Stimulated activated CD4-positive, alpha-beta T cell treated with anti-CD3 and anti-CD28 coated beads, Interleukin-2, amount 100 ng/mL, for 4 hours (primary cell): ENCODE measurements at places on chromosomes 11 and 22.

DNA sequence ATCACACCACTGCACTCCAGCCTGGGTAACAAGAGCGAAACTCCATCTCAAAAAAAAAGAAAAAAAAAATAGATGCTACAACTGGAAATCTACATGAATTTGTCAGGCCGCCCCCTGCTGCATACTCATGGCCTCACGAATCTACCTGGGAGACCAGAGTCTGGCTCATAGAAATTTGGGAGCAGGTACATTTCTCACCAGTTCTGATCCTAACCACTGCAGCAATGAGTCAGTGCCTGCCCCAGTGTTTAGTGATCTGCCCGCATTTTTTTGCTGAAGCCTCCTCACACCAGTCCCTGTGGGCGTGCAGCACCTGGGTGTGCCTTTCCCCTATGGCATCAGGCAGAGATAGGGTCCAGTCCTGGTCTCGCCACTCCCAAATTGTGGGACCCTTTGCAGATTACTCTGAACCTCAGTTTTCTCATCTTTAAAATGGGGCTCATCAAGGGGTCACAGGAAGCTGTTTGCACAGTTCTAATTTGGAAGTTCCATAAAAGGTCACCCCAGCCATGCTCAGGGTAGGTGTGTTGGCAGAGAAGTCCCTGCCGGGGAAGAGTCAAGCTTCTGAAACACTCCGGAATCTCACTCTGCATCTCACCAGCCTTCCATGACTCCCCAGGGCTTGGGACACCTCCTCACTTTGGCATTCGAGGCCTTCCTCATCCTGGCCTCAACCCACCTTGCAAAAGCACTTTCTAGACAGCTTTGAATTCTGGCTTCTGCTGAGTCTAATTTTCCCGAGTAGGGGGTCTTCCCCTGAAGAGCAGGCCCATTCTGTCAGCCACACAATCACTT lies 39.3 kb upstream of the LINC01488 start:
- no peak for DNase-seq

DNA sequence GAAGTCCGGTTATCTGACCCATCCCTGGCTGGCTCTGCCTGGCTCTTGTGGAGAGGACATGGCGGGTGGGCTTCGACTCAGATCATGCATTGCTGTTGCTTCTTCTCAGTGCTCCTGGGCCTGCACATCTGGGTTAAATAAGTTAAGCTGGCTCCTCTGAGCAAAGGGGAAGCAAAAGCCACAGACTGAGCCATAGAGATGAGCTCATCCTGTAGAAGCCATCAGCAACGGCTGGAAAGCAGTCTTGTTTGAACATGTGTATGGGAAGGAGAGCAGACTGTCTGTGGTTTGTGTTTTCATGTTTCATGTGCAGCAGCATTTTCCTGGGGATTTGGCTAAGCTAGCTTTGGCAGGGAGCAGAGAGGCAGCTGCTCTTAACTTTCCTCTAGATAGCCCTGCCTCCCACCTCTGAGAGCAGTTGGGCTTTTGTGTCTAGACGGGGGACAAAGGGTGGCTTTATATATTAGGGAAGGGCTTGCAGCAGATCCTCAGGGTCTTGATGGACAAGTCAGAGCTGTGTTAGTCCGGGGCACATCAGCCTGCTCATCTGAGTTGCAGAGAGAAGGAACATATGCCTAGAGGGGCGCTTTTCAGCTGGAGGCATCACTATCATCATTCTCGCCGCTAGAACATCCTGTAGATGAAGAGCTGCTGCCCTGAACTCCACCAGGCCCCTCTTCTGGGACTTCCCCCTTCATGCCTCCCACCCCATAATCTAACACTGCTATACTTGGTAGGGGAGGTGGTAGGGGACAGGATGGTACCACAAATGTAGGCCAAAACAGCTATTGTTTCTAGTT lies 14.9 kb downstream of the DCPS start:
- no peak for DNase-seq

DNA sequence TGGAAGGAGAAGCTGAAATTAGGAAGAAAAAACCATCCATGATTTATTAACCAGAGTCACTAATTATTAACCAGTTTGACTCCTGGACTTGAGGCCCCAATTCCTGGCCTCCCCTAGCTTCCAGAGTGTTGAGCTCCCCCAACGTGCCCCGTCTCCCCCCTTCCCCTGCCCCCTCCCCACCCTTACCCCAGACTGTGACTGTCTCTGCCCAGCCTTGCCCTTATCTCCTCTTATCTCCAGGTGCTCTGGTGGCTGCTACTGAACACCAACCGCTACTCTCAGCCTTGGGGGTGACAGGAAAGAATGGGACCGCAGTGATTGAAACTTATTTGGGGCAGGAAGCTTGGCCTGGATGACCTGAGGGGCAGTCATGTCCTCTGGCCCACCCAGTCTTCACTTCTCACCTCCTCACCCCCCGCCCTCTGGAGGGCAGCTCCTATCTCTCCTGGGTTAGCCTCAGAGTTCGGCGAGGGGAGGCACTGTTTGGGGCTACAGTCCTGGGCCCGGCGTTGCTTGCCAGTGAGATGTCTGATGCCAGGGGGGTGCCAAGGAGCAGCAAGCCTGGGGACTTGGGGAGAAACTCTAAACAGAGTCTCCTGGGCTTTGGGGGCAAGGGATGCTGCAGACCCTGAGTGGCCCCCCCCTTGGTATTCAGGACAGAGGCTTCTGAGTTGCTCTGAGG lies 15.5 kb downstream of the NECTIN1 start:
- no peak for DNase-seq

DNA sequence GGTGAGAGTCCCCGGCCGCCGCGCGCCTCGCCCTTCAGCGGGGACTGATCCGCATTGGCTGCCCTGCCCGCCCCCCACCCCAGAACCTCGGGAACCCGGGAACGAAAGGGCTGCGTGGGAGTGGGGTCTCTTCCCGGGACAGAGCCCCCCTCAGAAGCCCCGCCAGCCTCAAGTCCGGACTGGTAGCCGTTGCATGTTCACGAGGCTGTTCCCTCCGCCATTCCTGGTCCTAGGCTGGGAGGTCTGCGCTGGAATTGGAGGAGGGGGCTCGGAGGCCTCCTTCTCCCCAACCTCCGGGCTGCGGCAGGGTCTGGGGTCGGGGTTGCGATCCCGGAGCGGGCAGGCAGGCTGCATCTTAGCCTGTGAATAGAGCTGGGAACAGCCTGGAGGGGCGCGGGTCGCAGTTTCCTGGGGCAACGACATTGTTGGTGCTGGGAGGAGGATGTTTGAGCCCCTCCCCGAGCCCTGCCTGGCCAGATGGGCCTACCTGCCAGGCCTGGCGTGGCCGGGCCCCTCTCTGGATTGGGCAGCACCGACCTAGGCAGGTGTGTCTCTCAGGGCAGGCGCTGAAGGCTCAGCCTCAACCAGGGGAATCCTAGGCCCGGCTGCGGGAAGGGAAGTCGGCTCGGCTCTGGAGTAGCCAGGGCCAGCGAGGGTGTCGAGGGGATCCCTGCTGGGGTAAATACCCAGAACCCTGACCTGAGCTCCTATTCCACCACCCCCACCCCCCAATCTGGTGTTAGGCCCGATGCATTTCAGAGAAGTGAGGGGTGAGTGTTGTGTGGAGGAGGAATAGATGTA lies 670 bp downstream of the MAPK8IP1 start:
- DNase-seq = no peak

DNA sequence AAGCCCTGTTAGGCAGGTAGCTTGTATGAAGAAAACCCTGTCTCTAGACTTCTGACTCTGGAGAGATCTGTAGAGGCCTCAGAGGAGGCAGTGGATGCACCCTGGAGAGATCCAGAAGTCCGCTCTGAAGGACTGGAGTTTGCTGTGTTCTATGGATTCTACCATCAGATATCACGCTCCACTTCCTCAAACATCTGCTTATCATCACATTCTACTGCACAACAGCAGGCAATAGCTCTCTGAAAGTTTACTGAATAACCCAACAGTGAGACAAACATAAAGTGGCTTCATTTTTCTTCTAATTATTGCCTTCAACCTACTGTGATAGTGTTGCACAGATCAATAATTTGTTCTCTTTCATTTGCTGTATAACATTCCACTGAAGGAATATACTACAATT lies 59.0 kb upstream of the OR9Q1 start:
- DNase-seq = no peak

DNA sequence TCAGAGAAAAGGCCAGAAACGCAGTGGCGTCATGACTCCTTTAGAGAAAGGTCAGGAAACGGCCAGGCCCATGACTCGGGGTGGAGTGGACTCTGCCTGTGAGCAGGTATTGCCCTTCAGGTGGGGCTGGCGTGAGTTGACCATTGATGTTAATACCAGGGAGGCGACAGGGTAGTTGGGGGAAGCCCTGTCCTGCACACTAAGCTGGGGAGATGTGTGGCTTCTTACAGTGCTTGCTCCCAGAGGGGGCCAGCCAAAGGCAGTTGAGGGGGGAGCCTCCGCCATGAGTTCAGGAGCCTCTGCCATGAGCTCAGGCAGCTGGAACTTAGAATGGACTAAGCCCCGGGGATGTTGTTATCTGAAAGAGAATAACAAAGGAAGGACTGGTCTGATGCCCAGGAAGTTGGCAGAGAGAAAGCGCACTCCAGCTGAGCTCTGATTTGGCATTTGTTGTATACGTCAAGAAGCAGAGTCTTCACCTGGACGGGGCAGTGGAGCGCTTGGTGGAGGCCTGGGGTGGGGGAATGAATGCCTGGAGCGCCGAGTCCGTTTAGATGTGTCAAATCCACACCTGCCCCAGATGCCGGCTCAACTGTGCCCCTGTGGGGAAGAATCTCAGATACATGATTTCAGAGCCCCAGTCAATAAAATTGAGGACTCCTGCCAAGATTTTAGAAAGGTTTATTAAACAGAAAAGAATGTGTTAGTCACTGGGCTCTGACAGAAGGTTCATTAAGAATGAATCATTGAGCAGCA lies 222.5 kb downstream of the TBC1D22A start:
- DNase-seq = no peak

DNA sequence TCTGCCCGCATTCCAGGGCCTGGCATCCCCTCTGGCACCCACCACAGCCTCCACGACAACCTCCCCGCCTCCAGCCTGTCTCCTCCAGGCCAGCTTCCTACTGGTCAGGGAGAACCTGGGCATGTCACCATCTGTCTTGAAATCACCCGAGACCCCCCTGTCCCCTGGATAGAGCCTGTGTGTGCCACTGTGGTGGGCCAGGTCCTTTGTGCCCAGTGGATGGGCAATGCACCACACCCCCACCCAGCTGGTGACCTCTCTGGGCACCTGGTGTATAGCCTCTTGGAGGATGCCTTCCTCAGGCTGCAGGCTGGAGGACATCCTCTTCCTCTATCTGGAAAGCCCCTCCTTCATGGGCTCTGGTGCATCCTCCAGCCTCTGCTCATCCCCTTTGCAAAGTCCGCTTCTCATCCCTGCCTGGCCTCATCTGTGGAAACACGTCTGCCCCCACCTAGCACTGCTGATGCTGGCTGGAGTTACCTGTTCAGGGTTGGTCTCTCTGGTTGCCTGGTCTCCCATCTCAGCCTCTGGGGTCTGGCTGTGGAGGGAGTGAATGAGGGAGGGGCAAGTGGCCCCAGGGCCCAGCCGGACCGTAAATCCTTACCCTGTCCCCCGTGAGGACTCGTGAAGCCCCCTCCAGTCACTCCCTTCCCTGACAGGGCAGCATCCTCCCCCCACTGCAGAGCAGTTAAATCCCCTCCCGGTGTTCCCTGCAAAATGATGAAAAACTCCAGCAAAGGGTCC lies 589.6 kb downstream of the TBC1D22A start:
- DNase-seq = no peak

DNA sequence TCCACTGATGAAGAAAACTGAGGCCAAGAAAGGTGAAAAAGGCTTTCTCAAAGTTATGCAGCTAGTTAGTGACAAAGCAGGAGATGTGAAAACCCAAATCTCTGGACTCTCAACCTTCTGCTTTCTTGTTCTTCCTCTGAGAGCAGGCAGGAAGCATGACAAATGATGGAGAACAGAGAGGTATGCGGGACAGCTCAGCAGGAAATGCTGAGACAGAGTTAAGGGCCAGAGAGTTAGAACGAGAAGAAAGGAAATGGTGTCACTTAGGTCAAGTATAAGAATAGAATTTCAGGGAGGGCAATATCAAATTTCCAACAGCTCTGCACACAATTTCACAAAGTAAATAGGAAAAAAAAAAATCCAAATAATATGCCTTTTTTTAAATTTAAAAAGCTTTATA lies 67.6 kb upstream of the ARHGAP42 start:
- DNase-seq = no peak

GRCh38 chr11:110587972-110588371 lies 124.3 kb downstream of the ARHGAP20 start:
- DNase-seq = no peak

DNA sequence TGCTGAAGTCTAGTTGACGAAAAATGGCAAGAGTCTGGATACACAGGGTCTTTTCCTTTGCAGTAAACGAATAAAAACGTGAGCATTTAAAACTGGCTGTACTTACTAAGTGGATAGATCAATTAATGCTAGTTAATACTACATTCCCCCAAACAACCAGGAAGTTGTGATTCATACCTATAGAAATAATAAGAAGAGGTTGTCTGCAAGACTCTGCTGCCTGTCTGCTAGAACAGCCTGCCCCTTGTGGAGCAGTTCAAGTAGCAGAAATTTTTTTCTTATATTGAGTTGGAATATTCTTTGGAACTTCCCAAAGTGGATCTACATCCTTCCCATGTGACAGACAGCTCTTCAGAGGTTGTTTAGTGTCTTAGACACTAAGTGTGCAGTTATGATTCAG lies 86.8 kb downstream of the TEAD1 start:
- DNase-seq = no peak

DNA sequence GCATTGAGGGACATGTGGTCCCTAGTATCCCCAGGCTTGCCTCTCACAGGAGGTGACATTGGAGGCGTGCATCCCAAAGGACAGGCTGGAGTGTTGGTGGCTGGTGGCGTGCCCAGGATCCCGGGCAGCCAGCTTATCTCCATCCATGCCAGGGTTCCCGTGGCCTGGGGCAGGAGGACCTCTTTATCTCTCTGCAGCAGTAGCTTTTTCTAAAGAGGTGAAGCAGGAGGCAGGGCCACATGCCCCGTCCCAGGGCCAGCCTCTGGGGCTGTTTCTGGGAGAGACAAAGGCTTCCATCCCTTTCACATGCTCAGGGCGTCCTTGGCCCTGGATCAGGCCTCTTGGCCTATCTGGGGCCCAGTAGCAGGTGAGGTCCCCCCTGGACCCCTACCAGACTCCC lies 19.7 kb downstream of the PARVG start:
- DNase-seq = no peak
